CD4-positive, alpha-beta T cell treated with Interleukin-4 for 4 hours (primary cell): ENCODE measurements at places on chromosomes 3 and 15.
A peak's percentile ranks its signal among the peaks of the same experiment; 100 is the strongest.

DNA sequence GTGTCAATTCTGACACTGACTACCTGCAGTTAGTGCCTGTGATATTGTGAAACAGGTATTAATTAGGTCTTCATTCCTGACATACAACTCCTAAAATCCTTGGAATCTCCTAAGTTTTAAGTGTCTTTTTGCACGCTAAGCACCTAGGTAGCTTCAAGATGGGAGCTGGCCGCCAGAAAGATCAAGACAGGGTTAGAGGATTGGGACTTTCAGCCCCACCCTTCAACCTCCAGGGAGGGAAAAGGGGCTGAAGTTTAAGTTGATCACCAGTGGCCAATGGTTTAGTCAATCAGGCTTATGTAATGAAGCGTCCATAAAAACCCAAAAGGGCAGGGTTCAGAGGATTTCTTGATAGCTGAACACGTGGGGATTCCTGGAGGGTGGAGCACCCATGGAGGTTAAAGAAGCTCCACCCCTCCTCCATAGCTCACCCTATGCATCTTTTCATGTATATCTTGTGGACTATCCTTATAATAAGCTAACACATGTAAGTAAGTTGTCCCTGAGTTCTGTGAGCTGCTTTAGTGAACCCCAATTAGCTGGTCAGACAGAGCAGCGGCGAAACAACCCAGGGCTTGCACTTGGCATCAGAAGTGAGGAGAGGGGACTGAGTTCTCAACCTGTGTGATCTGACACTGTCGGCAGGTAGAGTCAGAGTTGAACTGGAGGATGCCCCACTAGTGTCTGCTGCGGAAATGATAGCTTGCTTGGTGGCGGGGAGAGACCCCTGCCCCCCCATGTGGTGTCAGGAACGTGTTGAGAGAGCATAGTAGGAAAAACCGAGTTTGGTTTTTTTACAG, 12.8 kb upstream of the SRP14 start:
- DNase-seq = no peak

- DNase-seq = no peak
Measured at GRCh38 chr3:128710816-128711433, 15.1 kb upstream of the RAB7A start.

DNA sequence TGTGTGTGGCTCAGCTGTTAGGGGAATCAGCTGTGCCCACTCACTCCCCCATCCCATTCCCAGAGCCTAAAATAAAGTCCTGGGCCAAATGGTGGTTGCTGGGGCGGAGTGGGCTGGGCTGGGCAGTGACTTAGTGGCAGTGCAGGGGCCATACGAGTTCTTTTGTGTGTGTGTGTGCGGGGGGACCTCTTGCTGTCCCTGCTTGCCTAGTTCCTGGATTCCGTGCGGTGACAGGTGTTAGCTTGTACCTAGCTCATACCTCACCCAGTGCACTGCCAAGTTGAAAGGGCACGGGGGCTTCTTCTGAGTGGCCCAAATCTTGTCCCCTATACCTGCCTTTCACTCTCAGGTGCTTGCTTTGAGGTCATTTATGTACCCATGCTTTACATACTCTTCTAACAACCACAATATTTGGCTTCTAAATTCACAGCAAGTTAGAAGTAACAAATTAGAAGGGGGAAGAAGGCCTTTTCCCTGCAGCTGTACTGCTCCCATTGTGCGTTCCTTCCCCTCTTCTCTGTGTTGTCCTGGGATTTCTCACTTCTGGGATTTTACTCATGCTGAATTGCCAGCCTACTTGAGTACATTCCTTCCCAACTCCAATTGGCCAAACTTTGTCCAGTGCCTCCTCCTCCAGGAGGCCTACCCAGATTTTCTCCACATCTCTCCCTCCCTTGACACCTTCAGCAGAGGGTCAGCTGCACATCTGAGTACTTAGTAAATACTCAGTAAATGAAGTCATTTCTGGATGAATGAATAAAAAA, 66.3 kb upstream of the POLG start:
- no peak for DNase-seq

- no peak for DNase-seq
Measured at GRCh38 chr3:52146189-52146588, 8.0 kb downstream of the POC1A start.

DNA sequence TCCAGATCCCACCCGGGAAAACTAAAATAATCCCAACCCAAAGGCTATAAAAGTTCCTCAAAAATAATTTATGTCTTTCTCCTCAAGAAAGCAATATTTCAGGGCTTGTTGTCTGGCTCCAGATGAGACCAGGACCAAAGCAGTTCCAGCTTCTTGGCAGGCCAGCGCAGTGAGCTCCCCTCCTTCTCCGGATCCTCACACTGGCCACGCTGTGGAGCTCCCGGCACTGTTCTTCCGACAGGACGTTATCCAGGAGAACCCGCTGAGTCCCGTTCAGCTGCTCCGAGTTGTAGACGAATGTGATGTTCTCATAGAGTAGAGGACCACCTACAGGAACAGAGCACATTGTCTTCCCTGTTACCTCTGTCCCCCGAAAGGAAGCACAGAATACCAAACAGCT, 146.3 kb downstream of the P3H2 start:
- no peak for DNase-seq

DNA sequence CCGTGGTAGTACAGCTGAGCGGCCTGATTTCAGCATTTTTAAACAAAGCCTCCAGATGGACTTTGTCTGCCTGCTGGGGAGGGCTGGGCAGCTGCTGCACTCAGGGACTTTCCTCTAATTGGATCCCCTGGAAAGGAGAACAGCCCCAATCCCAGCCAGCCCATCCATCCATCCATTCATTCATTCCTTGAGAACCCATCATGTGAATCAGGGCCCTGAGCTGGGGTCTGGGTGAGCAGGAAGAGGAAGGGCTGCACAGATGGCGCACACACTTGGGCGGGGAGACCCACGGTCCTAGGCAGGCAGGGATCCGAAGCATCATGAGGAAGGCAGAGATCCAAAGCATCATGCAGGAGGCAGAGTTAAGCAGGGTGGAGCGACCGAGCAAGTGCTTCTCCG, 45.7 kb downstream of the TPRA1 start:
- DNase-seq = no peak

- no peak for DNase-seq
Measured at GRCh38 chr3:124489506-124489905, 240.7 kb upstream of the UMPS start.

DNA sequence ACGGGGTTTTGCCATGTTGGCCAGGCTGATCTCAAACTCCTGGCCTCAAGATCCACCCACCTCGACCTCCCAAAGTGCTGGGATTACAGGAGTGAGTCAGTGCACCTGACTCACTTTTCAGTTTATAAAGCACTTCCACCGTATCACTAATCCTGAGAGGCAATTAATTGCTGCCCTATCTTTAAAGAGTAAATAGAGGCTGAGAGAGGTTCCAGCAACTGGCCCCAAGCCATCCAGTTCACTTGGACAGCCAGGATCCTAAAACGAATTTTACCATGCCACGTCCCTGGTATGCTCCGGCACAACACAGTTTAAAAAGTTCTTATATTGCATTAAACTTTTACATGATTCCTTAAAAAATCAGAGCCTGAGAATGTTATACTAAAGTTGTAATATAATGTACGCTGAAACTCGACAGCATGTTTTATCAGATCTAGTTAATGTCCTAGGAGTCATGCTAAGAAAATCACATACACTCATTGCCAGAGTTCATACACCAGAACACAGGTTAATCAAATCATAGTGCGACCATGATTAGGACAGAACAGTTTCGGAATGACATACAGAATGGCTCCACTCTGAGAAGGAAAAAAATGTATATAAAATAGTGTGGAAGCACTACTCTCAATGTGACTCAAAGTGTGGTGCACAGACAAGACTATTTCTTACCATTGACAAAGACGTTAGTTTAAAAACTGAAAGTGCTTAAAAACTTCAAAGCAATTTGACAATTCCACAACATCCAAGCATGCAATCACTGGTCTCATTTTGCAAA, 125.4 kb downstream of the ULK4 start:
- no peak for DNase-seq

GRCh38 chr3:186909078-186909853, 21.1 kb upstream of the ST6GAL1 start:
- peak; percentile 90 for DNase-seq

DNA sequence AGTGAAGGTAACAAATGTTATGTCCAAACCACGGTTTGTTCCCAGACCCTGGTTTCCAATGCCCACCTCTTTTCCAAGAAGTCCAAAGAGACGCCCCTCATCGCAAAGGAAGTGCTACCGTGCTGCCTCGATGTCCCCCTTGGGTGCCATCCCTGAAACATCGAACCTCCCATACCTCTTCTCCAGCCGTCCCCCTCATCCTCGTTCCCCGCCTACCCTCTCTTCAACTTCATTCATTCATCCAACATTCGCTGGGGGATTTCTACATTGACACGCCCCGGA, 467 bp downstream of the TIPIN start:
- DNase-seq = no peak

GRCh38 chr3:62678841-62679240, 196.4 kb downstream of the CADPS start:
- DNase-seq = no peak

DNA sequence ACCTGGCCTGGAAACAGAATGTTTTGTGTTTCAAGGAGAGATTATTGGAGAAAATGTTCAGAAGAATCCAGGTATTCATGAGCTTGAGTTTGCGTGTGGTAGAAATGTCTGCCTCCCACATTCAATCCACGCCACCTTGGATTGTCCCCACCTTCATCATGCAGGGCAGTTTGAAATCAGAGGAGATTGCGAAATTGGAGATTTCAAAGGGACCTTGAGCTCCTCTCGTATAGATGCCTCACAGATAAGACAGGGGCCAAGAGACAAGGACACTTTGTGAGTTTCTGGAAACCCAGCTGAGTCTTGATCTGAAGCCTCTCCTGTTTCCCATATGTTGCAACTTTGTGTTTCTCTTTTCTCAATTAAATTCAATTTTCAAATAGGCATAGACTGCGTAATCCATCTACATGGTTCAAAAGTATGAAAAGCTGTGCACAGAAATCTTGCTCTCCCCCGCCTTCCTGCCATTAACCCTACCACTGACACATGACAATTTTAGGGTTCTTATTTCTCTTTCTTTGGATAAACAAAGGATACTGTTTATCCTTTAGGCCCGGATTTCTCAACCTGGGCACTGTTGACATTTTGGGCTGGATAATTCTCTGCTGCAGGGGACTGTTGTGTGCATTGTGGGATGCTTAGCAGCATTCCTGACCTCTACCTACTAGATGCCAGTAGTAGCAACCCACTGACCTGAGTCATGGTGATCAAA, 53.8 kb downstream of the CMTM8 start:
- DNase-seq = no peak

- DNase-seq = no peak
Measured at GRCh38 chr3:195224156-195224979, 46.6 kb downstream of the XXYLT1 start.

GRCh38 chr3:195254454-195255175, 16.3 kb downstream of the XXYLT1 start:
- DNase-seq = no peak

DNA sequence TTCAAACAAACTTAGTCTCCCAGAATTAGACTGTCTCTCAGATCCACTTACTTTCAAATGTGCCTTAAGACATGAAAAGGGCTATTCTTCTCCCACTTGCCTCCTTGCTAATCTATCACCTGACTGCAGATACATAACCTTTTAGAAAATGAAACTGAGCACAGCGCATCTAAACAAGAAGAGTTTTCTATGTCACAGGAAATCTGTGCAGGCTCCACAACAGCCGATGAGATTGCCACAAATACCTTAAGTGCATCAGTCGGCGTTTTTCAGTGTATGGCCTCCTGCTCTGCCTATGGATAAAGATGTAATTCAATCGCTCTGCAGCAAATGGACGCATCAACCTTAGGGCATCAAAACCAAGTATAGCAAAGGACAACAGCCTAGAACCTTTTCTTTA, 544.2 kb downstream of the FOXP1 start:
- DNase-seq = peak; percentile 40

- DNase-seq = no peak
Measured at GRCh38 chr15:36263666-36264065, 315.8 kb upstream of the CDIN1 start.

- DNase-seq = no peak
Measured at GRCh38 chr15:56307180-56307579, 58.0 kb upstream of the TEX9 start.

- DNase-seq = no peak
Measured at GRCh38 chr3:173892547-173892946, 495.0 kb downstream of the NLGN1 start.

DNA sequence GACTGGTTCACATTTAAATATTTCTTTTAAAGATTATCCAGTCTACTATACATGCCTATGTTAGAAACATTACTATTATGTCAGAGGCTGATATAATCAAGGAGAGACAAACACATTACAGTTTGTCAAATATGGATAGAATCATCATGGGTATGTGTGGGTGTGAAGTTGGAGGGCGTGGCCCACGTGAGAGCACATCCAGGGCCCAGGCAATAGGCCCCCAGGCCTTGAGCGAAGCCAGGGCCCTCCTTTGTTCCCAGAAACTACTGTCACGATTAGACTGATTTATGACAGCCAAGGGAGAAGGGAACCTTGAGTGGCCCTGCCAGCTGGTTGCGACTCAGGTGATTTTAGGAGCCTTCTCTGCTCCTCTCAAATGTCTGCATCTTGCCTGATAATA, 26.9 kb upstream of the LDHAL6B start:
- no peak for DNase-seq

- DNase-seq = peak; percentile 70
Measured at GRCh38 chr3:170358042-170359010, 811 bp downstream of the SKIL start.

DNA sequence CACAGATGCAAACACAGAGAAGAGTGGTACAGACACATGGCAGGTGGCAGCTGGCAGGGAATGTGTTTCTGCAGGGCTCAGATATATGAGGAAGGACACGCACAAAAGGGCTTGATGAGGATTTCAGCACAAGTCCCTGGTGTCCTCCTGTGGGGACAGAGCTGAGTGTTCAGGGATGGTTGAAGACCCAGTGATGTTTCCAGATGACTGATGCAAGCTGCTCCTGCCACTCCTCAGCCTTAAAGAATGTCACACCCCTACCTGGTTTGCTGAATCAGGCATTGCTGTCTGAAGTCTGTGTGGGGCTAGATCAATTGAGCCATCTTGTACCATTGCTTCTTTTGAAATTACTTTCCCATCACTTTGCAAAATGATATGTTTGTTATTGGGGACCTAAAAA, 40.2 kb downstream of the TNFAIP8L3 start:
- DNase-seq = no peak

- DNase-seq = no peak
Measured at GRCh38 chr3:6862041-6862879, 1.3 kb downstream of the GRM7 start.

DNA sequence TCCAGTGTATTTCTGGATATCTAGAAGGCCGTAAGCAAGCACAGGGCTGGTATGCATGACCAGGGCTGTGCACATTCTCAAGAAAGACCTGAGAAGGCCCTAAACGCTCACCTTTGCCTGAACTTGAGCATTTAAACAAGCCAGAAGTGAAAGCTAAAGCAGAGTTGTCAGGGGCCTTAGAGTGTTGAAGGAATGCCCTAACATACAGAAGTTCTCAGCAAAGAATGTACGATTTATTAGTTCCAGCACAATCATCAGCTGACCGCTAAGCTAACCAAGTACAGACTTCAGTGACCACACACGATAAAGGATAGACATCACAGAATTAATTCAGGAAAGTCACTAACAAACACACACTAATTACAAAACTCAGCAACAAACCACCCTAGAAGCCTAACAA, 8.7 kb downstream of the HLTF start:
- DNase-seq = no peak
